ENCODE measurements at places on chromosomes 2 and 18. TPM values are rescaled to one million over a fixed set of nuclear protein-coding genes. Genes with fewer than 3 reads are reported as not detected.

The SCYGR4 gene
- not detected for total RNA-seq

The MAB21L4 gene
- total RNA-seq: not detected

The CYTIP gene
- total RNA-seq: 21.1 TPM

DNA sequence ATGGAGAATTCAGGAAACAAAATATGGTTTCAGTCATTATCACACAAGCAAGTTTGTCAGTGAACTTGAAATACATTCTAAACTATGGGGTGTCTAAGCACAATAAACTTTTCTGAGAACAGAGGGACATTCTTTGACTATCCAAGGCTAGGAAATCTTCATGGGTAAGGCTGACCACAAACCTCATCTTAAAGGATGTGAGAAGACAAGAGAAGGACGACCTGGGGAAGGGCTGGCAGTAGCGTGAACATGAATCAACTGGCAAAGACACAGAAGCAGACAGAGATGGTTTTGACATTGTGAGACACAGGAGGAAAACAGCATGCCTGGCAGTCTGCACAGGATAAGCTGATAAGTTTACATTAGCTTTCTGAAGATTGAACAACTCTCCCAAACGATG is 752.4 kb upstream of the SLC8A1 start:
- no peak for DNase-seq

- DNase-seq: no peak
These were observed 661.6 kb downstream of the PLCL1 start for GRCh38 chr2:198465970-198466369.

DNA sequence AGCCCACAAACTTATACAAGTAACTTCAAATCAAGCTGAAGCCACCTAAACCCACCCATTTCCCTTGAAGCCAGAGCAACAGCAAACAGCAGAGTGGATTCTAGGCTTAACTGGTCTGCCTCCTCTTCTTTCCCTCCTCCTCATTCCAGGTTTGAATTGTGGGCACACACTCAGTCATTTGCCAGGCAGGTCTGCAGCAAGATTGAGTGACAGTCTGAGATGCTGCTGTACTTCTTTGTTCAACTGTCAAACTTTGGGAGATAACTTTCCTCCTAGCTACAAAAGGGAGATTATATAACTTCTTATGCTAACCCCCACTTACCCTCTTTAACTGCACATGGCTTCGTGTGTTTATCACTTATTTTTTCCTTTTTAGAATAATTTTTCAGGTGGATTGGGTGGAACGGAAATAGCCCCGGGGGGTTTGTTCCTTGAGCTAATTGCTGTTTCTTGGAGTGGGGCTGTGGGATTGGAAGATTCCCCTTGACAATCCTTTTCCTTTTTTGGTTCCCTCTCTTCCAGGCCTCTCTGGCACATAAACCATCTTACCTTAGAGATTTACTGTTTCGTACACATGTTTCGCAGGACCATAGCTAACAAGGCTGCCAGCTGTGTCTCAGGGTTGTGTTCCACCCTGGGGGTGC is 55.0 kb downstream of the RNF144A start:
- no peak for DNase-seq

GRCh38 chr2:197281421-197281820 is 29.2 kb downstream of the ANKRD44 start:
- no peak for DNase-seq

- no peak for DNase-seq
These were observed 57.8 kb upstream of the CHN1 start for GRCh38 chr2:175062787-175063585.

- no peak for DNase-seq
These were observed 65.7 kb upstream of the DARS1 start for GRCh38 chr2:136051001-136051724.

- DNase-seq: peak; percentile 46
These were observed 1.3 kb downstream of the ARHGEF4 start for GRCh38 chr2:130837811-130838565.

GRCh38 chr2:74864728-74865722 is 31.1 kb downstream of the HK2 start:
- DNase-seq: no peak

- DNase-seq: no peak
These were observed 142.2 kb downstream of the SP3 start for GRCh38 chr2:173822889-173823542.

DNA sequence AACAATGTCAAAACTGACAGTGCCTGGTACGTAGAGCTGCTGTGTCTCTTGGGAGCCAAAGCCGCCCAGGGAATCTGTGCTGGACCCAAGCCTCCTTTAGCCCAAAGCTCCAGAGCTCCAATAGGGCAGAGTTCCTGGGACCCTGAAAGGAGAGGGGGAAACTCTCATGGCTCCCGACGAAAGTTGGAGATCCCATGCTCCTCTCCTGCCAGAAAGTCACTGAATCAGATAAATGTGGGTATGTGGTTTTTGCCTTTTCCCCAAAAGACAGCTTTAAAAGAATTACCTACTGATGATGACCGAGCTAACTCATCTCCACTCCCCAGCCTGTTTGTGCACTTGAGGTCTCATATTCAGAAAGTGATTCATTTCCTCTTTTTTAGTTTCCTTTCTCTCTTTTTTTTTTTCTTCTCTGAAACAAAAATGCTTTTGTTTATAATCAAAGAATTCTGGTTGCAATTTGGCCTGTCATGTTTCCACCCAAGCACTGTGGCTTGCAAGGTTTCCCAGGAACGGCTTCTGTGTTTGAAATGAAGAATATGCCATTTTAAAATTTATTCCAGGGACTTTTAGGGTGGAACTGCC is 14.1 kb upstream of the PMAIP1 start:
- no peak for DNase-seq

DNA sequence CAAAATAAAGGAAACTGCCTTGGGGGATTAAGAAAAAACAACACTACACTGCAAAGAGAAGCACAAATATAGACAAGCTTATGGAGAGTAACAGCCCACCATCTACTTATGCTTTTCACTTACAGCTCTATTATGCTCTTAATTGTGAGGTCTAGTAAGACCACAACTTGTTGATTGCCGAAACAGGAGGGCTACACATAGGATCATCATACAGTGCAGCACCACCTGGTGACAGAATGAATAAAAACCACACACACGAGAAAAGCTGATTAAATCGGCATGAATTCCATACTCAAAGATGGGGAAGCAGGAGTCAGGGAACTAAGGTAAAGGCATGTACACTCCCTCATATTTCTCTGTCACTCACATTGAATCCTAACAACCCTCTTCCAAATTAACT is 259.2 kb downstream of the IKZF2 start:
- no peak for DNase-seq

DNA sequence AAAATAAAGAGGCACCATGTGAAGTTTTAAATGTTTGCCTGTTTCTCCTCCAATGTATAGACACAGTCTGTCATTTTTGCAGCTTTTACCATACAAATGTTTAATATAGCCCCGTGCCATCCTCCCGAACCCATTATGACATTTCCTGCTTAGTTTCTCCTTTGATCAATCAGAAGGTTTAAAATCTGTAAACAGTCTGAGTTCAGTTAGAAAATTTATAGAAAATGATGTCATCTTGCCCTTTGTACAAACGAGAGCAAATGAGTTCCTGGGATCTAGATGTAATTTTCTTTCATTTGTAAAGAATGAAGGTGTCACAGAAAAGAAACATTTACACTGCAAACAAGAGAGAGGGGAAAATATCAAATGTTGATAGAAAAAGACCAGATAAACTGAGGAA is 62.7 kb upstream of the NFU1 start:
- DNase-seq: no peak
